ENCODE measurements at places on chromosomes 6 and 20.

DNA sequence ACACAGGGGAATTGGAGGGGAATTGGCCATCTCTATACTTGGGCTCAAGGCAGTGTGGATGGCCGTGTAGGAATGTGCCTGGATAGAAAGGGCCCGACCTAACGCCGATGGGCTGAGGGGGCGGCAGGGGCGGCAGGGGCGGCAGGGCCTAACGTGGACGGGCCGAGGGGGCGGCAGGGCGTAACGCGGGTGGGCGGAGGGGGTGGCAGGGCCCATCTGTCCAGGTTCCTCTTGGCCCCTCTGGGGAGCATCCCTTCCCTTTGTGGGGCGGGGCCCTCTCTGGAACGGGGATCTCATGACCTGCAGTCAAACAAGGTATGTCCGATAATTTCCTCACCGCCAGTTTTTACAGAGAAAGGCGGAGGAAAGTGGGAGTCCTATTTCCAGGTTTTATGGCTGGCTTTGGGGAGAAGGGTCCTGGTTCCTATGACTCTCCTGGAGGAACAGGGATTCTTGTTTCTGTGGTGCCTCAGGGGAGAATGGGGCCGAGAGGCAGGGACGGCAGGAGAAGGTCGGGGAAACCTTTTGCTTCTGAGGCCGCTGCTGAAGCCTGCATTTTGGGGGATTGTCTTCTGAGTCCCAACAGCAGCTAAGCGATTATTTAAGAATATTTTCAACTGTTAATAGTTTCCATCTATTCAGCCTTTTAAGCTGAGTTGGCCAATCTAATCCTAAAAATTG is 100.8 kb upstream of the FRMD1 start:
- DNase-seq = no peak

DNA sequence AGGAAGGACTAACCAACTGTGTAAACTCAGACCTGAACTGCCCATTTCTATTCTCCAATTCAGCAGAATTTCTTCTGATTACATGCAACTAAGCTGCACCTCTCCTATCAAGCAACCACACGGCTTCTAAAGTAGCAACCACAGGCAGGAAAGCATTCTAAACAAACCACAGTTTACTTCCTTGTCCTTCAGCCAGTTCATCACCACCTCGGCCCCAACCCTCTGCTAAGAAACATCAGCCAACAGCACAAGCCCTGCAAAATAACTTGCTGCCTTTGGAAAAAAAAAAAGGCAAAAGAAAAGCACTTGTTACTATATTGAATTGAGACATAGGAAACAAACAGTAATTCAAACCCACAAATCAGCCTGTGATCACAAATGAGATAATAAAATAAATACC is 140.3 kb downstream of the NFATC2 start:
- peak; percentile 22 for DNase-seq

- DNase-seq = no peak
These were observed 33.3 kb upstream of the QKI start for GRCh38 chr6:163381118-163381756.

DNA sequence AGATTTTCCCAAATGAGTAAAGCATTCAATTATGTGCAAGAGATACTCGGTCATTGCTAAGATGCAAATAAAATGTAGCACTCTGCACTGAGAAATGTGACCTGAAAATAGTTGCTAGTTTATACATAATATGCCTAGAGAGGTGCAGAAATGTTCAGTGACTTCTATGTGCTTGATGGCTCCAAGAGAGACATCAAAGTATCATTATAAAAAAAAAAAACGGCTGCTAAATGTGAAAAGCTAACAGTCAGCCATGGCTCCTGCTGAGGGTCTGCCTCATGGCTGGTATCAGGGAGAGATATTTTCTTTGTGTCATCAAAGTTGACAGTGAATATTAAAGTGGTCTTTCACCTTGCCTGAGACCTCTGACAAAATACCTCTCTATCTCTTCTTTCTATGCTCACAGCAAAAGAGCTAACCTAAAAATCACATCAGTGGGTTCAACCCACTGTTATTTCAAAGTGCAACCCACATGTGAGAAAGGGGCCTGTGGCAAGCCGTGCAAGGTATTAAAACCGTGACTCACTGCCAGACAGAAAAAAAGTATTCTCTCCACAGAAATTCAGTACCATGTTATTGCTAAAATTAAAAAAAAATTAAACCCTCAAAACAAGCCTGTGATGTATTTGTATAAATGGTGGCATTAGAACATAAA is 259.0 kb downstream of the HIVEP2 start:
- peak; percentile 64 for DNase-seq

DNA sequence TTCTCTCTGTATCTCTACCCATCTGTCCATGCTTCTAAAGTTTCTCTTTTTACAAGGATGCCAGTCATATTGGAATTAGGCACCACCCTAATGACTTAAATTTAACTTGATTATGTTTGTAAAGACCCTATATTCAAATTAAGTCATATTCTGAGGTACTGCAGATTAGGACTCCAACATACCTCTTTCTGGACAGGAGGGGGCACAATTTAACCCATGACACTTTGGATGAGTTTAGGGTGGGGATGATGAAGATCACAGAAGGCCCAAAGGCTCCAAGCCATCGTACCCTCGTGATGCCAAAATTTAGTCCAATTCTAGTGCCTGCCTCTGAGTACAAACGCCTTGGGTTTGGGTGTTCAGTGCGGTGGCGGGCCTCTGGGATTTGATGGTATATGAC is 15.0 kb upstream of the NKX2-2 start:
- no peak for DNase-seq

All from CD8-positive, alpha-beta T cell (primary cell).